ENCODE measurements at places on chromosomes 7 and 10. TPM values are rescaled to one million over a fixed set of nuclear protein-coding genes. Genes with fewer than 3 reads are reported as not detected.

- DNase-seq: no peak
Measured at GRCh38 chr7:149281508-149282330, 19.7 kb downstream of the ZNF783 start.

DNA sequence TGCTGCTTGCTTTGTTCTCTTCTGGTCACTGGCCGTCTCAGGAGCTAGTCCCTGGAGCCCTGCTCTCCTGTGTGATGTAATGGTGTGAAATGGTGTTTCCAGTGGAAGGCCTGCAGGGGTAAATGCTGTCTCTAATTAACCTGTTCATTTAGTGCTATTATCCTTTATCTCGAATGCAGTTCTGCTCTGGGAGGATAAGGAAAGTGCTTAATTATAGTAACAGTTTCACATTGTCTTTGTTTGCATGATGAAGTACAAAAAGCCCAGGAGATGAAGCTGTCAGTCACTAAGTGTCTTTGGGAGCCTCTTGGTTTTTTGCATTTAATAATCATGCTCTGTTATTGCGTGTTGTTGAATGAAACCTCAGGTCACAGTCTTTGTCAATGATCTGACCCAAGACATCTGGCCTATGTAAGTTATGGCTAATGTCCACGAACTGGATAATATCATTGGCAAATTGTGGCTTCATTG, 755.3 kb upstream of the GALNT17 start:
- DNase-seq: no peak

Gene FEZF1
- not detected for total RNA-seq

GRCh38 chr10:50508315-50509051, 115.3 kb downstream of the SGMS1 start:
- DNase-seq: no peak

Gene ELFN1
- total RNA-seq: 0.76 TPM

GRCh38 chr7:122482212-122482611, 177.7 kb upstream of the FEZF1 start:
- DNase-seq: no peak

Gene C10orf67
- 0.12 TPM for total RNA-seq

GRCh38 chr7:139714163-139714901, 63.5 kb downstream of the HIPK2 start:
- no peak for DNase-seq

GRCh38 chr7:158431941-158432347, 155.7 kb downstream of the PTPRN2 start:
- no peak for DNase-seq

GRCh38 chr7:25073451-25073850, 51.6 kb downstream of the CYCS start:
- no peak for DNase-seq

- no peak for DNase-seq
Measured at GRCh38 chr10:29849886-29850285, 209.5 kb downstream of the JCAD start.

DNA sequence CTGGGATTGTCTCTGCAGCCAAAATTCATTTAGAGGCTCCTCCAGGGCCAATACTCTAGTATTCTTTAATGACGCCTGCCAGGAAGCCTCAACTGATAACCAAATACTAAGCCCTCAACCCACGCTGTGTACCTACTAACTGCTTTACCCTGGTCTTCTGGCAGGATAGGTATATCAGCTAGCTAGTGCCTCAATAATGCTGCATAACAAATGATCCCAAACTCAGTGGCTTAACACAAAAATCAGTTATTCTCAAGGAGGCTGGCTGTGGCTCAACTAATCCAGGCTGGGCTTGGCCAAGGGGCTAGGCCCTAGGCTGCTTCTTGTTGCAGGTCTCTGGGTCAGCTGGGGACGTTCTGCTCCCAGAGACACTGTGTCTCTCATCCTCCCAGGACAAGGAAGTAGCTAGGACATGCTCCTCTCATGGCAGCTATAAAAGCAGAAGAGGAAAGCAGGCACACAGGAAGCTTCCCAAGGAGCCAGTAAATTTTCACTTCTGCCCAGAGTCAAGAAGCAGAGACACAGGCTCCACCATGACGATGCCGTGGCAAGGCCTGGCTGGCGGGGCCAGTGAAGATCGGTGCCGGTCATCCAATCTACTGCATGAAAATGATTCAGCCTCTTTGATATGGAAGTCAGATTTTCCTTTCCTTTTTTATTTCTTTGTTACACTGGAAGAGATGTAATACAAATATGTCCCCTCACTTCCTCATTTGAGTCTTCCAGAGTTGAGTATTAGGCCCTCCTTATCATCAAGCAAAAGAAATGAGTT, 28.6 kb upstream of the COL13A1 start:
- no peak for DNase-seq

Gene COL17A1
- not detected for total RNA-seq

Gene ATP6V0E2
- total RNA-seq: 11.1 TPM

DNA sequence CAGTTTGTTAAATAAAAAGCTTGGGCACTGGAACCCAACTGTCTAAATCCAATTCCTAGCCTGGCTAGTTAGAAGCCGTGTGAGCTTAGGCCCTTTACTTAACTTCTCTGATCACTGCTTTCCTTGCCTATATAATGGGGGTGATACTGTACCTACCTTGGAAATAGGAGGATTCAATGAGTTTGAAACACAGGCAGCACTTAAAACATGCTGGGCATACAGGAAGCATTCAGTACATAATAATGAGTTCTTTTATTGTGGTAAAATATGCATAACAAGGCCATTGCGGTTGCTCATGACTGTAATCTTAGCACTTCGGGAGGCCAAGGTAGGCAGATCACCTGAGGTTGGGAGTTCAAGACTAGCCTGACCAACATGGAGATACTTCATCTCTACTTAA, 47.4 kb upstream of the SEPHS1 start:
- no peak for DNase-seq

DNA sequence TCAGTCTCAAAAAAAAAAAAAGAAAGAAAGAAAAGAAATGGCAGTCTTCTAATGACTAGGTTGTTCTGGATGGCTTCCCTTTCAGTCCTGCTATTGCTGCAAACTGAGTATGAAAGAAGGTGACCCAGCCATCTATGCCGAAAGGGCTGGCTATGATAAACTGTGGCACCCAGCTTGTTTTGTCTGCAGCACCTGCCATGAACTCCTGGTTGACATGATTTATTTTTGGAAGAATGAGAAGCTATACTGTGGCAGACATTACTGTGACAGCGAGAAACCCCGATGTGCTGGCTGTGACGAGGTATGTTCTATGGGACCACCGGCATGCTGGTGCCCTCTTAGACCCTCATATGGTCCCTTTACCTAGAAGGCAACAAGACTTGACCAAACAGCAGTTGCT, 41.3 kb downstream of the TES start:
- DNase-seq: no peak

- no peak for DNase-seq
Measured at GRCh38 chr7:100267648-100268047, 39.9 kb upstream of the SPDYE3 start.

DNA sequence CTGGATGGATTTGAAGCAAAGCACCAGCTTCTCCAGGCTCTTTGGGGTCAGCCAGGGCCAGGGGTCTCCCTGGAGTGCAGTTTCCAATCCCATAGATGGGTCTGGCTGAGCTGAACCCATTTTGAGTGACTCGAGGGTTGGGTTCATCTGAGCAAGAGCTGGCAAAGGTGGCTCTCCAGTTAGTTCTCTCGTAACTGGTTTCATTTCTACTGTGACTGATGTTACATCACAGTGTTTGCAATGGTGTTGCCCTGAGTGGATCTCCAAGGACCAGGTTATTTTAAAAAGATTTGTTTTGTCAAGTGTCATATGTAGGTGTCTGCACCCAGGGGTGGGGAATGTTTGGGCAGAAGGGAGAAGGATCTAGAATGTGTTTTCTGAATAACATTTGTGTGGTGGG, 14.2 kb downstream of the LEP start:
- no peak for DNase-seq

- DNase-seq: peak; percentile 42
Measured at GRCh38 chr7:72335561-72336381, 76.4 kb downstream of the CALN1 start.

DNA sequence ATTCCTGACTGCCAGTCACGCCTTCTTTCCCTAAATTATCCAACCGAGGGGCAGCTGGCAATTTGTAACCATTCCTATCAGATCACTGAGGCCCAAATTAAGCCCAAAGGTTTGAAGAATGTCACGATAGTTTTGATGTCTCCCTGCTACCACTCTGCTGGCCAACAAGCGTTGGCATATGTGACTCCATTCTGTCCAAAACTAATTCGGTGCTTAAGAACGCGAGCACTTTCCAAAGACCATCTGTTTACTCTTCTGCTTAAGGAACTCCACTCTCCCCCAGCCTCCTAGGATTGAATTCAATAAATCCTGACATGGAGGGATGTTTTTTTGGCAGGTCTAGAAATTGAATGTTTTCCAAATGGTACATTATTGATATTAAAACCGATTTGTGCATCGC, 131.5 kb upstream of the CTBP2 start:
- DNase-seq: no peak

DNA sequence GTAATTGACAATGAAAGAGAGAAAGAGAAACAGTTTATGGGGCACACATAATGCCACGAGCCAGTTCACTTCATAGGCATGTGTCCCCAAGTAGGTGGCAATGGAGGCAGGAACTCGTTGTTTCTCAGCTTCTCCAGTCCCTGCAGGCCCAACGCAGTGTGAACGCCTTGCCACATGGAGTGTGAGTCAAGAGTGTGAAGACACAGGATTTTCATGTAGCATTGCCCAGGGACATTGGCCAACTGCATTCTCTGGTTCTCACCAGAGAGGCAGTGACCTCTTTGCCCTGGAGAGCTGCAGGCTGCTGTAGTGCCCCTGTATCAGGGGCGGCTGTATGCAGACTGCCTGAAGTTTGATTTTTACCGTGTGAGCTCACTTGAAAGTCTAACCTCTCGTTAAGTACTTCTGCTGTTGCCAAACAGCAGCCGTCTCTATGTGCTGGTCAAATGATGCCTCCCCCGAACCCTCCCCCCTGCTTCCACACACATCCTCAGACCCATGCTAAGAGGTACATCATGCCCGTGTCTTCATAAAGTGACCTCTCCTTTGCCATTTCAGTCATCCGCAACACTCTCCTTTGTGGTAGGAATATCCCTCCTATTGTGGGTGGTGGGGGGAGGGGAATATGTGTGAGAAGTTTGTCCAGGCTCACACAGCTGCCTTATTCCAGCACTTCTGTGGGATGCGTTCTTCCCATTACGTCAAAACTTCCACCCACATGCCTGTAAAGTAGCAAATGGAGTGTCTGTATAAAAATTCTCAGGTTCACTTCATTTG, 12.7 kb downstream of the LRRC18 start:
- no peak for DNase-seq

GRCh38 chr7:51233374-51233773, 83.2 kb downstream of the COBL start:
- DNase-seq: no peak

GRCh38 chr10:16646181-16647059, 124.7 kb upstream of the C1QL3 start:
- DNase-seq: no peak

DNA sequence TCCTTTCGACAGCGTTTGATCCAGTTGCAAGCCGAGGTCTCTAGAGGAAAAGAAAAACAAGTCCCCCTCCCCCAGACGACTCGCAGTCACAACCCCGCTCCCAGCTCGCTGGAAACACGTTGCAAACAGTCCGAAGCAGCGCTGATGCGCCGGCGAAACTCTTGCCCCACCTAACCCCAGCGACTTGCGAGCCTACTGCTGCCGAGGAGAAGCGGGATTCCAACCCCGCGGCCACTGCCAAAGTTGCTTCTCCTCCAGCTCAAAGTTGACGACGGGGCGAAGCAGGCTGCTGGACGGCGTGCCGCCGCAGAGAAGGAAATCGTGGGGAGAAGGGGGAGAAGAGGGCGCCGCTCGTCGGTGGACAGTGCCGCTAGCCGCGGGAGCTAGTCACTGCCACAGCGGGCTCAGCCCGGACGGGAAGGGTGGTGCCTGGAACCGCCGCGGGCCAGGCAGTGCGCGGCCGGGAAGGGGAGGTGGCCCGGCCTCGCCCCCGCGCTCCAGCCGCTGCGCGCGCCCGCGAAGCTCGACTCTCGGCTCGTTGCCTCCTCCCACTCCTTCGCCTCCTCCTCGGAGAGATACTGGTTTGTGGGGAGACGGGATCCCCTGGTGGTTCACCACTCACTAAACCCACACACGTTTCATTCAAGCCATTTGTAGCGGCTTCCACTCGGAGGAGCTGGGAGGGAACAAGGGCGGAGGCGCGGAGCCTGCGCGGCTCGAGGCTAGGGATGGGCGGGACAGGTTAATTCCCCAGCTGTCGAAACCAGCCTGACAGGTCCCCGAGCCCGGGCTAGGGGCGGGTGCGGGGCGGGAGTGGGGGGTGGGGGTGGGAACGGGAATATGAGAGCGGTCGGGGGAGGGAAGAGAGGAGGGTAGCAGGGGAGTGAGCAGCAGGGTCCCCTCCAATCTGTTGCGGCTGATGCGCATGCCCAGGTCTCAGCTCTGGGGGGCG, at the start of gene GPR37:
Gene GPR37, minus strand, starts transcription at position 392 of the 952 bp plus-strand sequence. CDS start 816 bp downstream, outside the sequence.
- peak; percentile 79 for DNase-seq

- no peak for DNase-seq
Measured at GRCh38 chr7:154837622-154838021, 165.3 kb downstream of the PAXIP1 start.

GRCh38 chr7:7861211-7861633, 107.4 kb upstream of the GLCCI1 start:
- no peak for DNase-seq

DNA sequence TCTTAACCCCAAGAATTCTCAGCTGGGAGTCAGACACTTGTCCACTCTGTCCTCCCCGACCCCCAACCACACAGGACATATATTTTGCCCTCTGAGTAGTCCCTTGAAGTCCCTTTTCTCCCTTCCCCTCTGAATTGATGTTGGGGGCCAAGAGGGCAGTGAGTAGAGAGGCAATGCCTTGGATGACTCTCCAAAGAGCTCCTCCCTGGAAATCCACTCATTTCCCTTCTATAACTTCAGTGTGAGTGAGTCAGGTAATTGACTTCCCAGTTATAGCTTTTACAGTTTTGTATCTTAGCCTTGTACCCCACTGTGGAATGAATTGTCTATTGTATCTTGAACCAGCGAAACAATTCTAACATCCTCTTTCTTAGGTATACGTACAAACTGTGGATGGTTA, 9.2 kb upstream of the ODAD2 start:
- DNase-seq: no peak

- no peak for DNase-seq
Measured at GRCh38 chr10:99345350-99345749, 16.2 kb downstream of the CNNM1 start.

Gene IFIT1B
- not detected for total RNA-seq

GRCh38 chr7:124940306-124940705, 10.7 kb upstream of the POT1 start:
- DNase-seq: no peak

DNA sequence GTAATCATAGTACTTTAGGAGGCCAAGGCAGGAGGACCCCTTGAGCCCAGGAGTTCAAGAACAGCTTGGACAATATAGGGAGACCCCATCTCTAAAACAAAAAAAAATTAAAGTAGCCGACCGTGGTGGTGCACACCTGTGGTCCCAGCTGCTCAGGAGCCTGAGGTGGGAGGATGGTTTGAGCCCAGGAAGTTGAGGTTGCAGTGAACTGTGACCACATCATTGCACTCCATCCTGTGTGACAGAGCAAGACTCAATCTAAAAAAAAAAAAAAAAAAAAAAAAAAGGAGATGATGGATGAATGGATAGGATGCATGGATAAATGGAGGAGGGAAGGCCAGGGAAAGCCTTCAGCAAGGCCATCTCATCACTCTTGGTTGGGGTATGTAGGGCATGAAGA, 33.4 kb upstream of the BMPR1A start:
- no peak for DNase-seq

Gene BAIAP2L1
- 20.8 TPM for total RNA-seq

Measured in pancreas (tissue), 10 donors.